ENCODE measurements at places on chromosomes 1 and 21. TPM values are rescaled to one million over a fixed set of nuclear protein-coding genes. Genes with fewer than 3 reads are reported as not detected.

OR2L2 gene
- 0.84 TPM for total RNA-seq

DNA sequence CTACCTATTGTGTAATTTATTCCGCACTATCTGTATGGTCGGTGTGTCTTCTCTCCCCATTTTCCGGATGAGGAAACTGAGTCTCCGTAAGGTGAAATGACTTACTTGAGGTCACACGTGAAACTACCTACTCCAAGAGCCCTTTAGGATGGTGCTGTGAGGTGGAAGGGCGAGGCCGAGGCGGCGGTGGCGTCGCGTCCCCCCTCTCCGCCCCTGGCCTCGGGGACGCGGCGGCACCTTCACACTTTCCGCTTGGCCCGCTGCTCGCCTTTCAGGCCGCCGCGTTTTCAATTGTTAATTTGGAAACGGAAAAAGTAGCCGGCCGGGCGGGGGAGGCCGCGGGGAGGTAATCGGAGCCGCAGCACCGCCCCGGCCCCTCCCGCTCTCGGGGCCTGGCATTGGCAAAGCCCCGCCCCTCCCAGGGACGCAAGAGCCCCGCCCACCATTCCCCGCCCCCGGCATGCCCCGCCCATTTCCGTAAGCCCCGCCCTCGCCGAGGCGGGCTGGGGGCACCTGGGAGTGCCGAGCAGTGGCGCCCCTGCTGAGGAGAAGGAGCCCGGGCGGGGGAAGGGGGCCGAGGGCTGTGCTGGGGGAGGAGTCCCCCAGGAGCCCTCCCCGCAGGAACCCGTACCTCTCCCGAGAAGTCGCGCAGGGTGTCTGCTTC is 18.6 kb downstream of the KCNQ4 start:
- H3K4me1 ChIP-seq: peaks cover 13% of the 10 kb centered on the region
- DNase-seq: peak; percentile 95
- peak overlapping the region; percentile 83 for H3K27ac ChIP-seq
- H3K36me3 ChIP-seq: no peaks in the 10 kb centered on the region
- no peaks in the 10 kb centered on the region for H3K27me3 ChIP-seq
- peak overlapping the region; percentile 42 for H3K4me3 ChIP-seq

S100A8 gene
- total RNA-seq: 3,155 TPM

GRCh38 chr1:193377472-193377871 is 191.1 kb upstream of the B3GALT2 start:
- no peaks in the 10 kb centered on the region for H3K36me3 ChIP-seq
- H3K4me1 ChIP-seq: no peaks in the 10 kb centered on the region
- H3K27ac ChIP-seq: no peak overlapping the region
- no peak for DNase-seq
- no peaks in the 10 kb centered on the region for H3K27me3 ChIP-seq

DNA sequence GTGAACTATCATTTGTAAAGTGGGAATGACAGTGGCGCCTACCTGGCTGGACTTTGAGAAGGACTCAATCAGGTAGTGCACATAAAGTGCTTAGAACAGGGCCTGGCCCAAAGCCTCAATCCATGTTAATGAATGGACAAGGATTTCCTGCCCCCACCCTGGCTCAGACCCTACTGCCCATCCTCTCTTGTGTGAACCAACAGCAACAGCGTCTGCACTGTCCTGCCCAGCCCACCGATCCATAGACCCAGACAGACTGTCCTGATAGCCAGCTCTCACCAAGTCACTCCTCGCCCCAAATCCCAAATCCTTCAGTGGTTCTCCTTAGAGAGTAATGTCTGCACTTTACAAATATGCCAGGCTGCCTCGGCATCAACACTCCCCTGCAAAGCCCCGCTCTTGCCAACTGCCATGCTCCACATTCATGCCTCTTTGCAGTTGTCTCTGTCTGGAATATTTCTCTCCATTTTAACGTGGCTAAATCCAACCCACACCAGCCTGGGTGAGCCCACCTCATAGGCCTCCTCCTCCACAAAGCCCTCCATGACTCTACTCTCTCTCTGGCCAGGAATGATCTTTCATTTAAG is 157.6 kb upstream of the EDN2 start:
- H3K27ac ChIP-seq: no peak overlapping the region
- no peaks in the 10 kb centered on the region for H3K36me3 ChIP-seq
- H3K4me1 ChIP-seq: peaks cover 9% of the 10 kb centered on the region
- H3K27me3 ChIP-seq: no peaks in the 10 kb centered on the region
- DNase-seq: no peak

HSD3B1 gene
- not detected for total RNA-seq

DNA sequence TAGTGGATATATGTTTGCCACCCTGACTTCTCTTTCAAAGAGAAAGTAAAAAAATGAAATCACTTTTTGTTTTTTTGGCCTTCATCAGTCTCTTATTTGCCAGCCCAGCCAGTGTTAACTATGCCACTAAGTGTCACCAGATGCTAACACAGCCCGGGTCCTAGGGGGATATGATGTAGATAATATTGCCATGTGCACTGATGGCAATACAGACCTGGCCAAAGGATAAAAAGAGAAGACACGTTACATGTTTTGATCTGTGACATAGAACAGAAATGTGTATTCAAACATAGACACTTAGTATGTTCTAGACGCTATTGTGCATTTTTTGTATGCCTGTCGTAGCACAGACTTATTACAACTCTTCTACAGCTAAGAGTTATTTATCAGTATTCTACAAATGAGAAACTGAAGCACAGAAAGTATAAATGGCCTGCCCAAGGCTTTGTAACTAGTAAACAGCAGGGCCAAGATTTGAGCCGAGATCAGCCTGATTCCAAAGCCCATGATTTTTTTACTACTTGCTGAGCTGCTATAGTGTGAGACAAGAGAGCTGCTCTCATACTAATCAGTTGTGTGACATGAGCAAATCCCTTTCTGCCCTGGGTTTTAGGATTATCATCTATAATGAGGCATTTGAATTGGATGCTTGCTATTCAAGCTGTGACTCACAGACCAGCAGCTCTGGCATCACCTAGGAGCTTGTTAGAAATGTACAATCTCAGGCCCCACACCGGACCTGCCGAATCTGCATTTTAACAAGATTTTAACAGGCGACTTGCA is 6.3 kb downstream of the LRRC53 start:
- H3K4me1 ChIP-seq: no peaks in the 10 kb centered on the region
- no peak overlapping the region for H3K27ac ChIP-seq
- no peaks in the 10 kb centered on the region for H3K36me3 ChIP-seq
- DNase-seq: no peak

CEPT1 gene
- total RNA-seq: 105 TPM

RXRG gene
- 0.98 TPM for total RNA-seq

DNA sequence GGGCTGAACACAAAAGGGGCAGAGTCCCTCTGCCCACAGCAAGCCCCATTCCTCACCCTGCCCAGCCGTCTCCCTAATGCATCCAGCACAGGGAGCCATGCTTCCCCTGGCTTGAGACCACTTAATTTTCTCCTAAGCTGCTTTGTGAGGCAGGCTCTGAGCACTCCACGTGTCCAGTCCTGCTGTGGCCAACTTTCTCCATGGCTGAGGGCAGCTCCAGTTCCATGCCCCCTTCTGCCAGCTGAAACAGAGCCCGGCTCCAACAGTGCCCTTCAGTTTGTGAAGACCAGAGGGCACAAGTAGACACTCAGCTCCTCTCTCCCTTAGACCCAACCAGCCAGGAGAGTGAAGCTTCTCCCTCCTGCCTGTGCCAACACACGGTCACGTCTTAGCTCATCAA is 33.8 kb downstream of the PLEKHA6 start:
- H3K4me1 ChIP-seq: no peaks in the 10 kb centered on the region
- no peaks in the 10 kb centered on the region for H3K27me3 ChIP-seq
- DNase-seq: no peak
- no peak overlapping the region for H3K4me3 ChIP-seq
- H3K27ac ChIP-seq: no peak overlapping the region

GRCh38 chr21:9763807-9764206 is 757.6 kb upstream of the TPTE start:
- DNase-seq: no peak
- no peaks in the 10 kb centered on the region for H3K36me3 ChIP-seq
- no peaks in the 10 kb centered on the region for H3K4me1 ChIP-seq
- H3K4me3 ChIP-seq: no peak overlapping the region

NECTIN4 gene
- total RNA-seq: not detected

DNA sequence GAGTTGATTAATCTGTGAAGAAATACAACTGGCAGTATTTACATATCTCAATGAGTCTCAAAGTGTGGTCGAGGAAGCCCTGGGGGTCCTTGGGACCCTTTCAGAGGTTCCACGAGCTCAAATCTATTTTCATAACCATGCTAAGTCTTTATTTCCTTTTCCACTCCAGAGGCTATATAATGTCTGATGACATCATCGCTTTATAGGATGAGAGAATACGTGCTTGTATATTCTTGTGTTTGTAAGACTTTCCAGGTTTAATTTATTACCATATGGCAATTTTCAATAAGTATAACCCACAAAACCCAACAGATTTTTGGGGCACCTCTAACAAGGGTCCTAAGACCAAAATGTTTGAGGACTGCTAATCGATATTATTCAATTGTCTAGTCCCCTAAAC is 1.4 kb upstream of the SLC19A2 start:
- no peaks in the 10 kb centered on the region for H3K36me3 ChIP-seq
- no peak overlapping the region for H3K27ac ChIP-seq
- DNase-seq: no peak
- H3K4me1 ChIP-seq: peaks cover 25% of the 10 kb centered on the region
- H3K4me3 ChIP-seq: no peak overlapping the region

DNA sequence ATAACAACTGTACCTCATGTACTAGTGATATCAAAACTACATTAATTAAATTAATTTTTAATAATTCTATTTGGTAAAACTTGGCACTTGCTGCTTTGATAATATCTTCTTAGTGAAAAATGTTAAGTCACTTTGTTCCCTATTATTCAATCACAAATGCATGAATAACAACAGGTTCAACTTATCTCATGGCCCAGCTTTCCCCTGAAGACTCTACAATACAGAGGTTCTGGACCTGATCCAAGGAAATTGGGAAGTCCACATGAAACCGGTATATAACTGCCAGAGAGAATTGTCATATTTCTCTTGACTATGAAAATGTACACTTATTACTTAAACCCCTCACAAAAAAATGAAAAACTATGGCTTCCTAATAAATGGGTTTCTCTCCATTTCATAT is 33.9 kb upstream of the PTPRC start:
- H3K36me3 ChIP-seq: no peaks in the 10 kb centered on the region
- H3K27me3 ChIP-seq: no peaks in the 10 kb centered on the region
- no peak for DNase-seq
- peaks cover 21% of the 10 kb centered on the region for H3K4me1 ChIP-seq

GPR153 gene
- total RNA-seq: 18.0 TPM

CRNN gene
- not detected for total RNA-seq

GRCh38 chr21:39115576-39116235 is 67.5 kb downstream of the PSMG1 start:
- H3K36me3 ChIP-seq: no peaks in the 10 kb centered on the region
- no peak overlapping the region for H3K27ac ChIP-seq
- no peak for DNase-seq
- no peaks in the 10 kb centered on the region for H3K4me1 ChIP-seq
- H3K27me3 ChIP-seq: no peaks in the 10 kb centered on the region
- no peak overlapping the region for H3K4me3 ChIP-seq

DNA sequence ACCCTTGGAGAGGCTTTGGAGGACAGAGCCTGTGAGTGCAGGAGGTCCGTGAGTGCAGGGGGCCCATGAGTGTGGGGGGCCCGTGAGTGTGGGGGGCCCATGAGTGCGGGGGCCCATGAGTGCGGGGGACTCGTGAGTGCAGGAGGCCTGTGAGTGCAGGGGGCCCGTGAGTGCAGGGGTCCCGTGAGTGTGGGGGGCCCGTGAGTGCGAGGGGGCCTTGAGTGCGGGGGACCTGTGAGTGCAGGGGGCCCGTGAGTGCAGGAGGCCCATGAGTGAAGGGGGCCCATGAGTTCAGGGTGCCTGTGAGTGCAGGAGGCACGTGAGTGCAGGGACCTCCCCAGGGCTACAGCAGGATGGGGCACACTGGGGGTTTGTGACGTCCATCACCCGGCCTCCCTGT is 108.3 kb upstream of the TTC34 start:
- H3K27ac ChIP-seq: no peak overlapping the region
- H3K4me1 ChIP-seq: peaks cover 4% of the 10 kb centered on the region
- no peak for DNase-seq
- H3K27me3 ChIP-seq: no peaks in the 10 kb centered on the region
- no peak overlapping the region for H3K4me3 ChIP-seq

DNA sequence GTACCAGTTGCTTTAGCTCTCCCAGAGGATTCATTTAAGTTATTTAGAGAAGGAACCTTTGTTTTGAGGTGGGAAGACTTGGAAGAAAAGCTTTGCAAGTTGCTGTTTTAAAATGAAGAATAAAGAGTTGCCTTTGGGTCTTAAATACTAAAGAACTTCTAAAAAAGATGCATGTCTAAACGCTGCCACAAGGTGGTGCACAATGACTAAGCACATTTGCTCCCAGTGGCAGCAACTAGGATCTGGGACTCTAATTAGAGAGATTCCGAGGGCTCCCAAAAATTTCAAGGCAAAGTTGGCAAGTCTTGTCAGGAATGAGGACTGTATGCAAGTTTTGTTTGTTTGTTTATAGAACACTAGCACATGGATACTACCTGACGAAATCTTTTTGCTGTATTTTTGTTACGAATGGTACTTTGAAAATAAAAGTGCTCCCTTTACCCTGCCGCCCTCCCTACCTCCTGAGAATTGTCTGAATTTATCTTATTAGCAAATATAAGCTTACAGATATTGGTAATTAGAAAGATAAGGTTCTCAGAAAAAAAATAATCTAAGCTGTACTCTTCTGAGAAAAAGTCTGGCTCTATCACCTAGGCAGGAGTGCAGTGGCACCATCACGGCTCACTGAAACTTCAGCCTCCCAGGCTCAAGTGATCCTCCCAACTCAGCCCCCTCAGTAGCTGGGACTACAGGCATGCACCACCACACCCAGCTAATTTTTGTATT is 121.8 kb downstream of the HFM1 start:
- H3K27me3 ChIP-seq: no peaks in the 10 kb centered on the region
- H3K4me3 ChIP-seq: no peak overlapping the region
- no peak overlapping the region for H3K27ac ChIP-seq

SPRR2F gene
- total RNA-seq: not detected

DNA sequence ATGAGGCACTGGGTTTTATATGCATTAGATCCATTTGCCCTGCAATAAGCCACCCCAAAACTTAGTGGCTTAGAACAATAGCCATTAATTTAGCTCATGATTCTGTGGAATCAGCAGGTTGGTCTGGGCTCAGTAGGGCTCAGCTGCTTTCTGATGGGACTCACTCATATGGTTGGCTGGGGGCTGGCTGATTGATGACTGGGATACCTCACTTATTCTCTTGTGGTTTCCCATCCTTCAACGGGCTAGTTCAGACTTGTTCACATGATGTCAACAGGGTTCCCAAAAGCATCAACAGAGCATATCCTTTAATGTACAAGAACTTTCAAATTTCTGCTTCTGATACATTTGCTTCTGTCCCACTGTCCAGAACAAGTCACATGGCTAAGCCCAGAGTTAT is 43.2 kb downstream of the DNM3 start:
- H3K4me1 ChIP-seq: no peaks in the 10 kb centered on the region
- H3K36me3 ChIP-seq: no peaks in the 10 kb centered on the region
- no peak overlapping the region for H3K27ac ChIP-seq
- no peak overlapping the region for H3K4me3 ChIP-seq

GRCh38 chr1:8473891-8474300 is 156.0 kb downstream of the SLC45A1 start:
- H3K27ac ChIP-seq: no peak overlapping the region
- DNase-seq: no peak
- no peak overlapping the region for H3K4me3 ChIP-seq
- H3K36me3 ChIP-seq: no peaks in the 10 kb centered on the region
- H3K27me3 ChIP-seq: no peaks in the 10 kb centered on the region
- H3K4me1 ChIP-seq: peaks cover 9% of the 10 kb centered on the region
